ENCODE measurements at places on chromosomes 1 and 21.
A peak's percentile ranks its signal among the peaks of the same experiment; 100 is the strongest.

- DNase-seq = peak; percentile 54
These were observed 670 bp downstream of the ST3GAL3 start for GRCh38 chr1:43708002-43708410.

GRCh38 chr1:58785442-58786058 is 1.7 kb upstream of the JUN start:
- peak; percentile 69 for DNase-seq

- peak; percentile 2 for DNase-seq
These were observed 118.8 kb downstream of the SIPA1L2 start for GRCh38 chr1:232511172-232511571.

- no peak for DNase-seq
These were observed 54.2 kb downstream of the HSPG2 start for GRCh38 chr1:21882721-21883415.

- DNase-seq = no peak
These were observed 122.1 kb downstream of the TRABD2B start for GRCh38 chr1:47875036-47875435.

DNA sequence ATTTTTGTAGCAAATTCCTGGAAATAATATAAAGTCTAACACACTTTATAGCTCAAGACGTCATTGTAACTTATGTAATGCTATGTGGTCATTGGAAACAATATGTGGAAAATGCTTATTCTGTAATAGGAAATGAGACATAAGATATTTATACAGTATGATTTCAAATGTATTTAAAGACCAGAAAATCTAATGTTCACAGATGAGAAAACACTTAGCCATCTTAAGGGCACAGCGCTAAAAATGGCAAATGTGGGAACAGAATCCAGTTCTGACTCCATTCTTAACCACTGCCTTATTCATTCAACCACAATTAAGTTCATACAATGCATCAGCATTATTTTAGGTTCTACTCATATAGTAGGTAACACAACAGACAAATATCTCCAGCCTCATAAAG is 12.5 kb downstream of the CSDE1 start:
- no peak for DNase-seq

- no peak for DNase-seq
These were observed 23.0 kb upstream of the EPHA2 start for GRCh38 chr1:16178596-16179497.

- DNase-seq = peak; percentile 63
These were observed 10.9 kb upstream of the SESN2 start for GRCh38 chr1:28248273-28249012.

- DNase-seq = no peak
These were observed 1.2 kb downstream of the SCAF4 start for GRCh38 chr21:31730712-31731055.

GRCh38 chr1:18093646-18094045 is 14.0 kb upstream of the IGSF21 start:
- no peak for DNase-seq

DNA sequence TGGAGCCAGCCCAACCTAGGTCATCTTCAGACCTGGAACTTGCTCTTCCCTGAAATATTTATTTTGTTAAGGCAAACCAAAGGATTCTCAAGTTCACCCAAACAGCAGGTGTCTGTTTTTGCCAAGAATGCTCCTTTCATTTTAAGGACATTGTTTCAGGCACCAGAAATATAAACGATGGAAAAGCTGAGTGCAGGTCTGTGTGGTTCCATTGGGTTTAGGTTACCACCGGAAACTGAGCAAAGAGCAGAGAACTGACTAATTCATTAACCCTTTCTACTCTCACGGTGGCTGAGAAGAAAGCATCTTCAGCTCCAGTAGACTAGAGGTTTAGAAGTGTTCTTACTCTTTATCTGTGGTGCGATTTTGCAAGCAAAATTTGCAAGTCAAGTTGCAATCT is 38.0 kb upstream of the ZC3H11B start:
- DNase-seq = no peak
